WTC11 (cell line): ENCODE measurements at places on chromosomes 1 and 21. TPM values are rescaled to one million over a fixed set of nuclear protein-coding genes. Genes with fewer than 3 reads are reported as not detected.

DNA sequence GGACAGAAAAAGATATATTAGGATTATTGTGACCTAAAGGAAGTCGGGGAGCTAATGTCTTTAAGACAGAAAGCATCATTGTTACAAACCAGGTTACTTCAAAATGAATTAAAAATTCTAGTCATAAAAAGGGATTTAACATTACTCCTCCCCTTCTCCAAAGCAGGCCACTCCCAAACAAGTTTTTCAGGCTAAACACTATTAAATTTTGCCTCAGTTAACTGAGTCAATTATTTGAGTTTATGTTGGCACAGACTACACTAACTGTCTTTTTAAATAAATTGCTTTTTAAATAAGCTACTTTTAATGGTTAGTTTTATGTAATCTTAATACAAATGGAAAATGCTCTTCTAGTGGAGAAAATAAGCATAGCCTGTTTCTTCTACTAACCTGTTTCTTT lies 395.0 kb upstream of the DUSP10 start:
- no peaks in the 10 kb centered on the region for H3K27me3 ChIP-seq
- no peak for DNase-seq
- H3K36me3 ChIP-seq, result peaks cover 10% of the 10 kb centered on the region
- H3K4me3 ChIP-seq, result no peak overlapping the region
- no peak overlapping the region for H3K27ac ChIP-seq

GRCh38 chr21:37473491-37473890 lies 106.9 kb downstream of the DYRK1A start:
- no peak overlapping the region for H3K4me3 ChIP-seq
- peaks cover 18% of the 10 kb centered on the region for H3K36me3 ChIP-seq
- no peak for DNase-seq
- no peak overlapping the region for H3K27ac ChIP-seq

GRCh38 chr1:83836543-83836942 lies 162.4 kb downstream of the TTLL7 start:
- no peak overlapping the region for H3K27ac ChIP-seq
- no peak overlapping the region for H3K4me3 ChIP-seq
- no peaks in the 10 kb centered on the region for H3K36me3 ChIP-seq
- no peaks in the 10 kb centered on the region for H3K27me3 ChIP-seq
- H3K4me1 ChIP-seq, result peaks cover 6% of the 10 kb centered on the region
- DNase-seq, result no peak

DNA sequence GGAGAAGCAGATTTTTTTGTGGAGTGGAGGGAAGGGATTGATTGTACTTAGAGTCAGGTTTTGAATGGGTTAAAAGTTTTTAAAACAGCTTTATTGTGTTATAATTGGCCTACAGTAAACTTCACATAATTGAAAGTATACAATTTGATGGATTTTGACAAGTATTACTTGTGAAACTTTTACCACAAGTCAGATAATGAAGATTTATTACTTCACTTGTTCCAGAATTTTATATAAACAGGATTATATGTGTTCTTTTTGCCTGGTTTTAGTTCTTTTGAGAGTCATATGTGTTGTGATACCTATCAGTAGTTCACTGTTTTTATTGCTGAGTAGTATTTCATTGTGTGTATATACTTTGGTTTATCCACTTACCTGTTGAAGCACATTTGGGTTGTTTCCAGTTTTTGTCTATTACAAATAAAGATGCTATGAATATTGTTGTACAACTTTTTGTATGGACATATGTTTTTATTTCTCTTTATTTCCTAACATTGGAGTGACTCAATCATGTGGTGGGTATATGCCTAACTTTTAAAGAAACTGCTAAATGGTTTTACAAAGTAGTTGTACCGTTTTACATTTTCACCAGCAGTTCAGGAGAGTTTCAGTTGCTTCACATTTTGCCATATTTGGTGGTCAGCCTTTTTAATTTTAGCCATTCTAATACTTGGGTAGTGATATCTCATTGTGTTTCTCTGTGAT lies 71.0 kb downstream of the DYRK1A start:
- peak overlapping the region; percentile 37; the same call in 1 of the 2 replicates for H3K27ac ChIP-seq
- H3K36me3 ChIP-seq, result peaks cover 18% of the 10 kb centered on the region
- H3K4me3 ChIP-seq, result no peak overlapping the region
- H3K4me1 ChIP-seq, result peaks cover 41% of the 10 kb centered on the region
- no peak for DNase-seq

CD1B gene
- not detected in 3 replicates for total RNA-seq

PLEKHN1 gene
- 2.9 to 3.4 TPM (median 3.0 TPM) in 3 replicates for total RNA-seq

GRCh38 chr1:147214842-147215539 lies 10.1 kb downstream of the FMO5 start:
- peaks cover 3% of the 10 kb centered on the region for H3K4me1 ChIP-seq
- DNase-seq, result no peak
- no peaks in the 10 kb centered on the region for H3K27me3 ChIP-seq

PYHIN1 gene
- 0.11 TPM in 1 of 3 replicates, not detected in the others for total RNA-seq

BCL10 gene
- total RNA-seq, result 21.3 to 24.2 TPM (median 21.4 TPM) in 3 replicates

DNA sequence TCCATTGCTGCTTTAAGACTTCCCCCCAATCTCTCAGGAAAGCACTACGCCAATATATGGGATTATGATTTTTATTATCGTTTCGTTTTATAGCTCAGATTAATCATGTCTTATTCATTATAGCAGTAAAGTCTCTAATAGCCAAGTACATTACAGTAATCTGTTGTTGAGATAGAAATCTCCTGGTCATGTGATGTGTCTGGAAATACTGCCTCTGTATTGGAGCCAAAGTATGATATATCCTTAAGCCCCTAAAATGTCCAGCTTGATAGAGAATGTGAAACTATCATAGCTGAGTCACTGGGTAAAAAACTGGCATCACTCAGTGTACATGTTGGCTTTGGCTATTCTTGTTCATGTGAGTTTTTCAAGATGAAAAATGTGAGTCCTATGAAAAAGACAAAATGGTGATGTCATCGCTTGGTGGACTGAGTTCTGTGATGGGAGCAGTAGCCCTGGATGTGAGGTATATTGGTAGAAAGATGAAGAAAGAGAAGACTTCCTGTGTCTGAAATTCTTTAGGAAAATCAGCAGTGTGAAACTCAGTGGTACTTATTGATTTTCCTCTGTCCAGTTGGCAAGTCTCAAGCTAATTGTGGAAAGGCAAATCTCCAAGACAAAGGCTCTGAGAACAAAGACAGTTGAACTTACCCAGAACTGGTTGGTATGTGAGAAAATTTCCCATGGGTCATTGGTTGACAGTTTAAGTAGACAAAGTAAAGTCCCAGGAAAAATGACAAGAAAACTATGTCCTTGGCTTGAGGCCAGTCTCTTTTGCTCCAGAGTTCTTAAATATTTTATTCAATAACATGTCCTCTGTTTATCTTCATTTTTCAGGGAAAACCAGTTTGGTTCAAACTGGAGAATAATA lies 76.2 kb downstream of the BRINP2 start:
- no peak for DNase-seq
- no peaks in the 10 kb centered on the region; the same call in 1 of the 2 replicates for H3K27me3 ChIP-seq
- H3K27ac ChIP-seq, result no peak overlapping the region
- peaks cover 19% of the 10 kb centered on the region for H3K4me1 ChIP-seq

GRCh38 chr1:41612953-41613352 lies 128.5 kb upstream of the EDN2 start:
- no peaks in the 10 kb centered on the region for H3K4me1 ChIP-seq
- no peaks in the 10 kb centered on the region for H3K27me3 ChIP-seq
- no peak for DNase-seq
- H3K27ac ChIP-seq, result no peak overlapping the region
- H3K36me3 ChIP-seq, result no peaks in the 10 kb centered on the region

DNA sequence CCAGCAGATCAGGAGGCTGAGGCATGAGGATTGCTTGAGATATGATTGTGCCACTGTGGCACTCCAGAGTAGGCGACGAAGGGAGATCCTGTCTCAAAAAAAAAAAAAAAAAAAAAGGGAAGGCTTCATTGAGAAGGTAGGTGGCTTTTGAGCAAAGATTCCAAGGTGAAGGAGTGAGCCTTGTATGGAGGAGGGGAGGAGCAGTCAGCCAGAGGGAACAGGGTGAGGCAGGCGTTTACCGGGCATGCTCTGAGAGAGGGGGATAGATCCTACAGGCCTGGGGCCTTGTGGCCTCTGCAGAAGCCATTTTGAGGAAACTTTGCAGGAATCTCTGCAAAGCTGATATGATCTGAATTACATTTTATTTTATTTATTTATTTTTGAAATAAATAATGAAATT lies 5.1 kb upstream of the HDAC1 start:
- no peaks in the 10 kb centered on the region for H3K27me3 ChIP-seq
- peak overlapping the region; percentile 85 for H3K27ac ChIP-seq
- peaks cover 13% of the 10 kb centered on the region for H3K36me3 ChIP-seq

DNA sequence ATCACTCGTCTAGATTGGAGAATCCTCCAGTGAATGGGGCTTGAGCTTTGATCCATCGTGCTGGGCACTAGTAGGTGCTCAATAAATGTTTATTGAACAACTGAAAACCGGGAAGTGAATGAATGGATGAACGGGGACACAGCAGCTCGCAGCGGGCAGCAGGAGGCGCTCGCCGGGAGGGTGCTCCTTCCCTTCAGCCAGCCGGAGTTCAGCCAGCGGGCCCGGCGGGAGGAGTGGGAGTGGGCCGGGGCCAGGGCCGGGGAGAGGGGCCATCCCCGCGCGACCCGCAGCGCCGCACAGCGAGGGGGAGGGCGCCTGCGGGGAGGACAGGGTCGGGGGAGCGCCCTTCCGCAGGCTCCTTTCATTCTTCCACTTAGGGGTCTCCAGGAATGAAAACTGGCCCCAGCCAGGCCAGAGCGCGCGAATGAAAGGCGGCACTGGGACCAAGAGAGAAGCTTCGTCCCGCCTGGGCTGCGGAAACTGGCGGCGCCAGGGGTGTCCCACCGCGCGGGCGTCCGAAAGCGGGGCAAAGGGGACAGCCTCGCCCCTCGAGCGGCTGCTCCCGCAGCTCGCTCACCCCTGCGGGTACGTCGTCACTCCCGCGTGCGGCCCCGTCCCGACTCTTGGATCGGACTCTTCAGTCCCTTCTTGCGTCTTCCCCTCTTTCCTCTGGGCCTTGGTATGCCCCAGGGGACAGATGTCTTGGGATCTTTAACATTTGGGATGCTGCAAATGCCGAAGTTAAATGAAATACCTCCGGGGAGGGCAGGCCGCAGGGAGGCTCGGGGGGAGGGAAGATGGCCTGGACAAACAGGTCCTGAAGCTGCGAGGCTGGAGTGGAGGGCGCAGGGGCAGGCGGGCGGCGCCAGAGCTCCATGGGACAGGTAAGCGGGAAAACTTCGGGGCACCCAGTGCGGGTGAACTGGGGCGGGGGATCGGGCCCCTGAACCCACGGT lies 3.6 kb upstream of the INAVA start:
- H3K4me1 ChIP-seq, result peaks cover 71% of the 10 kb centered on the region
- DNase-seq, result peak; percentile 80
- H3K4me3 ChIP-seq, result peak overlapping the region; percentile 88
- peaks cover 3% of the 10 kb centered on the region; the same call in 1 of the 2 replicates for H3K27me3 ChIP-seq
- peak overlapping the region; percentile 94 for H3K27ac ChIP-seq

DNA sequence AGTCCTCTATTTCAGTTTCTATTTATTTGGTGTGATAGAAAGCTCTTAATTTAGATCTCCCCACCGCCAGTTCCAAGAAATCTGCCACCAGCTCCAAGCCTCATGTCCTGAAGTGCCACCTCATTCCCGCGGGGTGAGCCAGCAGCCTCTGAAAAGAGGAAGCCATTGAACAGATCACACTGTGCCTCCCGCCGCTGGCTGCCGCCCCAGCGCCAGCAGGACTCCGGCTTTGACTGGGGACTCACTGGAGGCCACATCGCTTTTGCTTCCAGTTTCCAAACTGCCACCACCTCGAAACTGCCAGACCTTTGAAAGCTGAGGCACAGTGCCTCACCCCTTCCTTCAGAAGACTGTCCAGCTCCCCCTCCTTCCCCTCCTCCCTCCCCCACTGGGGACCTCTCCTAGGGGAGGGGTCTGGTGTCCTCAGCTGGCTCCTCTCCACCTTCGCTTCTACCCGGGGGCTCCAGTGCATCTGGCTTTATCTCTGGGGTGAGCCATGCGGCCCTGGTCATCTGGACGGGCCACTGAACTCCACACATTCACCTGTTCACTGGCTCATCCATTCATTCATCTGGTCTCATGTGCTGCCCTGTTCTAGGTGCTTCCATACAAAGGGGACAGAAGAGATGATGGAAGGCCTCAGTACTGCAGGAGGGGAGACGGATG lies 58.9 kb downstream of the VPS26C start:
- H3K4me1 ChIP-seq, result peaks cover 3% of the 10 kb centered on the region
- H3K27me3 ChIP-seq, result no peaks in the 10 kb centered on the region; the same call in 1 of the 2 replicates
- H3K36me3 ChIP-seq, result peaks cover 8% of the 10 kb centered on the region
- no peak for DNase-seq
- H3K4me3 ChIP-seq, result no peak overlapping the region
- H3K27ac ChIP-seq, result no peak overlapping the region

DNA sequence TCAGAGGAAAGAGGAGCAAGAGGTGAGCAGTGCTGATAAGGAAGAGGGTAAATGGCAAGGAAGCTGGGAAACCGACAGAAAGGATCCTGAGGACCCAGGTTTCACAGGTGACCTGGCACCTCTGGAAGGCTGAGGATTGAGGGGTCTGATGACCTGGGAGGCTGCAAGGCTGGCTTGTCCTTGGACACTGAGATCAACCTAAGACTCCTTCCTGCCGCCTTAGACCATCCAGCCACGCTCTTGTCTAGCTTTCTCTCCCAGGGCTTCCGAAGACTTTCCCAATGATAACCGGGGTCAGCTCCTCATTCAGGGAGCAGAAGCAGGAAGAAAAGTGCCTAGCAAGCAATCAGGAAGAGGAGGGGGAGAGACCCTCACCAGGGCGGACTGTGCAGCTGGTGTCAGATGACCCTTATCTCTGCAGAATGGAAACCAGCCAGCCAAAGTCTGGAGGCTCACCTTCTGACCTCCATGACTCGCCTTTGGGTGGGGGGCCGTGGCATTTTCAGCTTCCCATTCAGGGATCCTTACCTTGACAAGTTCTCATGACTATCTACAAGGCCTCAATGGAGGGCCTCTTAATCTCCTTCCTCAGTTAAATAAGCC lies 77.7 kb downstream of the CAPZB start:
- H3K36me3 ChIP-seq, result no peaks in the 10 kb centered on the region; the same call in 1 of the 2 replicates
- H3K4me3 ChIP-seq, result no peak overlapping the region
- no peaks in the 10 kb centered on the region for H3K27me3 ChIP-seq
- peak overlapping the region; percentile 22 for H3K27ac ChIP-seq

PDPN gene
- 128 to 158 TPM (median 135 TPM) in 3 replicates for total RNA-seq
